ENCODE measurements at places on chromosomes 2 and 18. TPM values are rescaled to one million over a fixed set of nuclear protein-coding genes. Genes with fewer than 3 reads are reported as not detected.

The TBR1 gene
- total RNA-seq, result 0.02 TPM

The ZNF516 gene
- total RNA-seq, result 7.4 TPM

The HOXD12 gene
- not detected for total RNA-seq

The RAB6C gene
- not detected for total RNA-seq

The CRYGC gene
- total RNA-seq, result not detected

The KLHL30 gene
- total RNA-seq, result not detected

The GNLY gene
- total RNA-seq, result not detected

DNA sequence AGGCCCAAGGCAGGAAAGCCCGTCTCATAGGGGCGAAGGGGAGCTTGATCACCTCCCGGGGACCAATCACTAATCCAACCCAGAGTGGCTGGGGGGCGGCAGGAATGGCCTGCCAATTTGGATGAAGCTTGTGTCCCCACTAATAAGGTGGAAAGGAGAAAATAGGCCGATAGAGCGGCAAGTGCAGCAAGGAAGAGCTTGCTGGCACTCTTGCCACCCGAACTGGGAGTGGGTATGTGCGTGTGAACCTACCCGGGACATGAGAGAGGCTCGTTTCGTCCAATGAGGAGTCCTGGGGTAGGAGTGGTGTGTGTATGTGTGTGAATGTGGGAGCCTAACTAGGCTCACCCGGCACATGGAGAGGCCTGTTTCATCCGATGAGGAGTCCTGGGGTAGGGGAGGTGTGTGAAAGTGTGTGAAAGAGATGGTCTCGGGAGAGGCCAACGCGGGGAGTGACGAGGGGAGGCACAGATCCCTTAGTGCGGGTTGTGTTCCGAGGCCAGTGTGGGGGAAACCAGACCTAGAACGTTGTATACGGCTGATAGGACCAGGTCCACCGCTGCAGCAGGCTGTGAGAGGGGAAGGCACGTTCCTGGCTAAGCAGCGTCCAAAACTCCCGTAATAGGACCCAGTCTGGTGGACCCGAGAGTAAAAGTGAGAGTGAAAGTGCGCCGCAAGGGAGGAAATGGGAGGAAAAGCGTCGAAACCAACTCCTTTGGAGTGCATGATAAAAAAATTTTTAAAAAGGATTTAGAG, 47.1 kb upstream of the SELENOI start:
- DNase-seq, result no peak

GRCh38 chr2:222745836-222746559, 74.5 kb downstream of the MOGAT1 start:
- DNase-seq, result no peak

DNA sequence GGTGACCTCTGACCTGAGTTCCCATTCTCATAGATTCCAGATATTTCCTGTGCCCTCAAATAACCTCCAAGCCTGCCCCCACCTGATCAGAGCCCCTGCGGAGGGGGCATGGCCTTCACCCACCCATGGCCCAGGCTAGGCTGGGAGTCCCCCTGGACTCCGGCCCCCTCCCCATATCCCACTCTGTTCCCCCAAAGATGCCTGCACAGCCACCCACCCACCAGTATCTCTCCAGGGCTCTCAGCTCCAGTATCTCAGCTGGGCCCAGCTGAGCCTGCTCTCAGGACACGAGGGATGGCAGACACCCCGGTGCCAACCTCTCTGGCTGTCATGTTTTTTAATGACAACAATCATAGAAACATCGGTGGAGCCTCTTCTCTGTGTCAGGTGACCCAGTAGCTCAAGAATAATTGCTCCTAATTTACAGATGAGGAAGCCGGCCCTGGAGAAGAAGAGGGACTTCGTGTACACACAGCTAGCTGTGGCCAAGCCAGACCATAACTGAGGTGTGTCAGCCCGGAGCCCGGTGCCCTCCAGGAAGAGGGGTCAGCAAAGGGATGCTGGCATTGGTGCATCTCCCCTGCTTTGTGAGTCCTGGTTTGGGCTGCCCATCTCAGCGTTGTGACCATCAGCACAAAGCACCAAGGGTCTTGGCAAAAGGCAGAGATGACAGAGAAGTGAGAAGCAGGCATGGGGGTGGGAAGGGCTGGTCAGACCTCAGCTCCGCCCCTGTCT, 84.4 kb downstream of the SDC1 start:
- DNase-seq, result no peak

DNA sequence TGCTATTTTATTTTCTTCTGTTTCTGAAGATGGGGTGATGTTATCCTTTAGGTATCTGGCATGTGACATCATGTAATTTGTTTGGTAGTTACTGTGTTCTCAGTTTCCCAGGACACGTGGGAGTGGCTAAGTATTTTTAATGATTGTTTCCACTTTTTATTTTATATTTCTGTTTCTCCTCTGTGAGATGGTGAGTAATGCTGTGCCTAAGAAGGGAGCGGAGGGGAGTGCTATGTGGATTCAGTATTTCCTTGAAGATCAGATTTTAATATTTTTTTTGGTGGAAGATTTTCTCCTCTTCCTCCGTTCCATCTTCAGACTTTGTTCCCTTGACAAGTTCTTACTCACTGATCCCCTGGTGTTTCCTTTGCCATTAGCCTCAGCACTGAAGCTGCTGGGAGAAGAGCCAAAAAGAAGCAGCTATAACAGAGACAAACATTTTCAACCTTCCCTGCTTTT, 180.0 kb upstream of the MMADHC start:
- no peak for DNase-seq

DNA sequence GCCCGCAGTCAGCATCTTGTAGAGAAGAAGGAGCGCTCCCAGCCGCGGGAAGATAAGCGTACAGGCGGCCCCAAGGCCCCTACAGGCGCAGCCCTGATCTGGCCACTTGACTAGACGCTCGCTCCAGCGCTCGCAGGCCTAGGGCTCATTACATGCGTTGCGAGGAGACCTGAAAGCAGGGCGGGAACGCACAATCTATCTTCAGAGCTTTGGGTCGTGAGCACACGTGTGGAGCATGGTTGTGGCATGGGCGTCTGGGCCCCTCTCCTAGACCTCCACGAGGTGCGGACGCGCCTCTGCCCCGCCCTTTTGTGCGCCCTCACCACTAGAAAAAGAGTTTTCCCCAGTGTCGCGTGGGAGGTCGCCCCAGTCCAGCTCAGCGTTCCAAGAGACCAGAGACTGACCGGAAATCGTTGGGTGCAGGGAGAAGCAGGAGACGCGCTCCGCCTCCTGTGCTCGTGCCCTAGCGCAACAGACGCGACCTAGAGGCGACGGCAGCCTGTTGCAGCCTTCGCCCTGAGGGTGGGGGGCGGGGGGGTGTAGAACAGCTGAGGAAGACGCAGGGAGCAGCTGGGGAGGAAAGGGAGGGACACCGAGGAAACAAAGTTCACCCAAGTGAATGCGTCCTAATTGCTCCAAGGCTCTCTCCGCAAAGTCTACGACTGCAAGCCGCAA, 12.6 kb downstream of the NR4A2 start:
- DNase-seq, result no peak

GRCh38 chr2:96819128-96819875, 3.2 kb downstream of the CNNM3 start:
- DNase-seq, result no peak

DNA sequence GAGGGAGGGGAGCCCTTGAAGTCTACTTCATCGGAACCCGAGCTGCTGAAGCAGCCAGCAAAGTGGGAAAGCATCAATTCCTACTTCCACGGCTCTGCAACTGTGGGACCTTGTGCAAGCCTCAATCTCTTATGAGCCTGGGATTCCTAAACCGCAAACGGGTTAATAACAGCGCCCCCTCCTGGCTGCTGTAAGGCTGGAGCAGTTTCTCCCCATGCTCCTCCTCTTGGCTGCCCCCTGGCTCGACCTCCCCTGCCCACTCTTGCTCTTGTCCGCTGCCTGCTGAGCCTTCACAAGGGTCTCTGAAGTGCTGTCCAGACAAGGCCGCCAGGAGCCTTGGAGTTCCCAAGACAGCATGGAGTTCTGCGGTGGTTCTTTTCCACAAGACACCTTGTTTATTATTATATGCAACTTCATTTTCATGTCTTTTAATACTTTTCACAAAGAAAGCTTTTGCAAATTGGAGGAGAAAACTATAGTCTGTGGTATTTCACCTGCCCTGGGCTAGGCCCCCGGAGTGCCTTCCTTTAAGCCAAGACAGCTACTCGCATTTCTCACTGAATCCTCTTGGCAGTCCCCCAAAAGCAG, 157.2 kb downstream of the DDX1 start:
- DNase-seq, result no peak

DNA sequence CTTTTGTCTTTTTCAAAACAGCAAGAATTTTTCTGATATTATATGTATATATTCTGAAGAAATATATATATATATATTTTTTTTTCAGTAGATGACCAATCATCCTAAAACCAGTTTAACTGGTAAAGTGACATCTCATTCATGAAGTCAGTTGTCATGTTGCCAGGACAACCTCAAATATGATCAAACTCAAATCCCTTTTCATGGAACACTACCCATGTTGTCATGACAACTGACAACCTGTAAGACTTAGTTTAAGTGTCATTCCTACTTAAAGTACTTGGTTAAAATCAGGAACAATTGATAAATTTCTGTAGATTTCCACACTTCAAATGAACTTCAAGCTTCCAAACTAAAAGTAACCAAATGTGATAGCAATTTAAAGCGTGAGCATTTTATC, 101.8 kb upstream of the ERBB4 start:
- no peak for DNase-seq

DNA sequence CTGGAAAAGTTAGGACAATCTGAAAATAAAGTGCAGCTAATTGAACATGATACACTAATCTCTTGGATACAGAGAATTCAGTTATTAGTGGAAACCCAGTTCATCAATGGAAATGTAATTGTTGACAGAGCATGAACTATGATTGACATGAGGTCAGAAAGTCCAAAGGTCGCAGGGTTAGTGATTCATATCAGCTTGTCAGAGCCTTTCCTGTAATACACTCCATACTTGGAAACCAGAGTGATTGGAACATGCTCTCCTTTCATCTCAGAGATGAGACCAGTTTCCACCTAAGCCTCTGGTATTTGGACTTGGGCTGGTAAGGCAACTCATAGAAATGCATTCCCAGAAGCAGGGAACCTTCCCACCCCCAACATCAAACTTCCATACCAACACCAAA, 8.5 kb upstream of the NCKAP5 start:
- no peak for DNase-seq

DNA sequence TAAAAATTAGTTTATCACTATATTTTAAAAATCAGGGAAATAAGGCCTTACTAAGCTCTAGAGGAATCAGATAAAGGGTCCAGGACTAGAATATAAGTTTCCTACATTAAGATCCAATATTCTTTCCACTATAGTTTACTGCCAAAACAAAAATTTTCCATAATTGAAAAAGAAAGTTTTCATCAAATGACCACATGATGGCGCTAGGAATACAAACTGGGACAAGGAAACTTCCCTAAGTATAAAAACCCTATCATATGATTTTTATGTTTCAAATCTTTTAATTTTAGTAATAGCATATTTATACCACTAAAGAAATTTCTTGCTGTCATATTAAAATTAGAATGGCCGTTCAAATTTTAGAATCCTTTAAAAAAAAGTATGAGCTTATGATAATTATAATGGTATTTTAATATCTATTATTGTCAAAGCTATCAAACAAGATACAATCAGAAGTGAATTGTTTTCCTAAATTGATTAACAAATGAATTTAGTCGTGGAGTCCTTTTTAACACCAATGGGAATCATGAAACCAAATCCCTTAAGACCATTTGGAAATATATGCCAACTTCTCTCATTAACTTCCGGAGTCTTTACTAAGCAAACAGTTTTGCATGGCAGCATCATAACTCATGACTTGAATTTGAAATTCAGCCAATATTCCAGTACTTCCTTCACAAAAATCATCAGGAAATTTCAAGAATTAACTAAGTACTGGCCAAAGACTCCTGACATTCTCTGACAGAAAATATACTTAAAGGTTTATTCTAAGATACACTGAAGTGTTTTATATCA, 70.3 kb downstream of the SCN1A start:
- peak; percentile 14 for DNase-seq

DNA sequence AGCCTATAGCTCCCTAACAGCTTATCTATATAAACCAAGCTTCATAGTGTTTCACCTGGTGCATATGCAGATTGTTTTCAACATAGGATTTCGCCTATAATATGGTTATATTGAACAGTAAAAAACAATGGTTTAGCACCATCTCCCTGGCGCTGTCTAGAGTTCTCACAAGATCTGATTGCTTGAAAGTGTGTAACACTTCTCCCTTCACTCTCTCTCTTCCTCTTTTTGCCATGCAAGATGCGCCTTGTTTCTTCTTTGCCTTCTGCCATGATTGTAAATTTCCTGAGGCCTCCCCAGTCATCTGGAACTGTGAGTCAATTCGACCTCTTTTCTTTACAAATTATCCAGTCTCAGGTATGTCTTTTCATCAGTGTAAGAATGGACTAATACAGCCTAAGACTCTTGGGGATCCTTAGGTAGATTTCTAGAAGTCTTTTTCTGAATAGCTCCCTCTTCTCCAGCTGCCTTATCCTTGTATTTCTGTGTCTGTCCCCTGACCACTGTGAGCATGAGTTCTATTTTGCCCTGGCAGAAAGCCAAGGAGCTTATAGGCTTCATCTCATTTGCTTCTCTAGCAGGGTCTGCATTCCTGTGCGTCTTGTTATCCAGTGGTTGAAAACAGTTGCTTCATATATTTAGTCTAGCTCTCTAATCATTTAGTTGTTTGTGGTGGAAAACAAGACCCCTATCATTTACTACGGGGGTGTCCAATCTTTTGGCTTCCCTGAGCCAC, 401.6 kb downstream of the GPD2 start:
- DNase-seq, result no peak

- DNase-seq, result peak; percentile 60
Measured at GRCh38 chr2:118865106-118865505, 17.7 kb upstream of the EN1 start.

- DNase-seq, result no peak
Measured at GRCh38 chr2:213425618-213426017, 141.4 kb downstream of the SPAG16 start.

DNA sequence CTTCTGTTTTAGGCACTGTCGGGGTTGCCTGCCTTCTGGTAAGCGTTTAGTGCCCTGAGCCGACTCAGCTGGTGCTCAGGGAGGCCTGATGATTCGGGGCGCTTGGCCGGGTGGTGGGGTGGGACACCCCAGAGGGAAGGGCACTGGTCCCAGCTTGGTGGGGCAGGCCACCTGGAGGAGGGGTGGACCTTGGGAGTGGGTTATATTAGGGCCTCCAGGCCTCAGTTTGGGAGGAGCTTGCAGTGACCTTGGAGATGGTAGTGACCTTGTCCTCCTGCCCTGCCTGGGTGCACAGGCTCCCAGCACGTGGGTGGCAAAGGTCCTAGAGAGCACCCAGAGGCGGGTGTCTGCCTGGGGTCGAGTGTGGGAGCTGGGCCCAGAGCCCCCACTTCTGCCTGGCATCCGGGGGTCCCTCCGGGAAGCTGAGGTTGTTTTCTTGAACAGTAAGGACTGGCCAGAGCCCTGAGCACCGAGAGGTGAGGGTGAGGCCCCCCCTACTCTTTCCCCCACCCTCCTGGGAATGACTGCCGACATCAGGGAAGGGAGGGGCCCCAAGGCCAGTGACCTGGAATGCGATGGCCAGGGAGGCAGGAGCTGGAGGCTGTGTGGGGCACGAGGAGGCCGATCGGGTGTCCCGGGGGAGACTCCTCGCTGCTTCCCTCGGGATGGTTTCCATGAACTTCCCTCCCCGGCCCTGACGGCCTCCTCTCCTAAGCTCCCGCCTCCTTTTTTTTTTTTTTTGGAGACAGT, 61.3 kb downstream of the HPCAL1 start:
- no peak for DNase-seq

GRCh38 chr2:216416571-216417307, 4.5 kb downstream of the SMARCAL1 start:
- DNase-seq, result no peak

Data from H4 (cell line).